Vagina (tissue), 2 donors: ENCODE measurements at places on chromosomes 16 and 17. TPM values are rescaled to one million over a fixed set of nuclear protein-coding genes. Genes with fewer than 3 reads are reported as not detected.

RAB11FIP4 gene
- total RNA-seq: 11.0 TPM

C17orf78 gene
- not detected for total RNA-seq

DNA sequence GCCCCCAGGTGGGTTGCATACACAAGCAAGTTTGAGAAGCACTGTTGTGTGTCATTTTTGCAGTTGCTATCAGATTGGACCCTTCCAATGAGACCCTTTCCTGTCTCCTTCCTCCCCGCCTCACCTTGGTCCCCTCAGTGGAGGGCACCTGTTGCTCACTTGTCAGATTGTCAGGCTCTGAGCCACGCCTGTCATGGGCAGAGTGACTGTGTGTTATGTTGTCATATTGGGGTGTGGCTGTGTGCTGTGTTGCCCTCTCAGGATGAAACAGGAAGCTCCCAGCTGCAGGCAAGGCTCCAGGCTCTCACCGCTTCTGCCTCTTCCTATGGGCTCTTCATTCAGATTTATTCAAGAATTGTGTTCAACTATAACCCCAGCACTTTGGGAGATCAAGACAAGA is 302.9 kb downstream of the CPPED1 start:
- DNase-seq: no peak

DNA sequence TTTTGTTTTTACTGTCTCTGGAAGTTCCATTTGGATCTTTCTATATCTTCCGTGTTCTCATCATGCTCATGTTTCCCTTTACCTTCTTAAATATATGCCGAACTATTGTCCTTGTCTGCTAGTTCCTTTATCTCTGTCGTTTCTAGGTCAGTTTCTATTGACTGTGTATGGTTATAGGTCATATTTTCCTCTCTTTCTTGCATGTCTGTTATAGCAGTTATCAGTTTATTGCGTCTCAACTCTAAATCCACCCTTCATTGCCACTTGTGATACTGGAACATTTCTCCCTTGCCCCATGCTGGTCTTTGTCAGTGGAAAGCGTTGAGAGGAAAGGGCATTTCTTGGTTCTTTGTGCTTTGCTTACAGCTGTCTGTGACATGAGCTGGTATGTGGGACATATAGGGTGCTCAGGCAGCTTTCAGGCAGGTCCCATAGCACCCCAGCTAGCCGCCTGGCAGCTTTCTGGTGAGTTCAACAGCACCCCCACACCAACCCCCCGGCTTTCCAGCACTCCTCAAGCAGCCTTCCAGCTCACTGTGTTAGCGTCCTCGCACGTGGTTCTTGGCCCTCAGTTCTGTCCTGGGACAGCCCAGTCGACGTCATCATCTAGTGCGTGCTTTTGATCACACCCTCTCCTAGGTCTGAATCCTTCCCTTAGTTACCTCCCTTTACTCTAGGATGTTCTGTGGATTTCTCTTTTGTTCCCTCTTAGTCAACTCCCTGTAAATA is 15.4 kb upstream of the DNASE1 start:
- DNase-seq: no peak

- DNase-seq: no peak
These were observed 16.2 kb downstream of the ZNF276 start for GRCh38 chr16:89737341-89738071.

- DNase-seq: no peak
These were observed 5.0 kb downstream of the TBKBP1 start for GRCh38 chr17:47698749-47699535.

DNA sequence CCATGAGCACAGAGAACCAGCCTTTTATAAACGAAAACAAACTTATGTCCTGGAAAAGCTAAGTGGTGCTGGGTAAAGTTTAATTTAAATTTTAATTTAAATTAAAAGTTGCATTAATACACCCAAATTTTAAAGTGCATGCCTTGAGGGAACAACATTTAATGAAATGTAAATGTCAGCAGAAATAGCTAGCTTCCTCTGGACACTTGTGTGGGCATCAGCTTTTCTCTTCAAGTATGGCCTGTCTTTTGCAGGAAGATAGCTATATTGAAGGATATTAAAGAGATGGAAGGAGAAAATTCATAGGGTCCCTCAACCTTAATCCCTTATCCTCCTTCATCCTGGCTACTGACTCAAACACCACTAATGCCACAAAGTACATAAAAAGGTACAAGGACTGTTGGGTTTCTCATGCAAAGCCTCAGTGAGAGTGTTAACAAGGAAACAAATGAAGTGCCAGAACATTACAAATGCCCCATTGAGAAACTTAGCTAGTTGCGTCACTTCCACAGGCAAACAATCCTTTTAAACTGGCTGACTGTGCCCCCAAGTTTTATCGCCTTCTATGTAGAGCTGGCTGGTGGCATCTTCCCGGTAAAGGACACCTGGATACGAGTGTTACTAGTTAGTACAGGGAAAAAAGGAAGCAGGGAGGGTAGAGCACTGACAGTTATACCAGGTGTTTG is 14.1 kb downstream of the PHF12 start:
- no peak for DNase-seq

- no peak for DNase-seq
These were observed 203.7 kb downstream of the PHKB start for GRCh38 chr16:47664653-47665325.
